Effector memory CD8-positive, alpha-beta T cell (primary cell): ENCODE measurements at places on chromosomes 1 and 21.

DNA sequence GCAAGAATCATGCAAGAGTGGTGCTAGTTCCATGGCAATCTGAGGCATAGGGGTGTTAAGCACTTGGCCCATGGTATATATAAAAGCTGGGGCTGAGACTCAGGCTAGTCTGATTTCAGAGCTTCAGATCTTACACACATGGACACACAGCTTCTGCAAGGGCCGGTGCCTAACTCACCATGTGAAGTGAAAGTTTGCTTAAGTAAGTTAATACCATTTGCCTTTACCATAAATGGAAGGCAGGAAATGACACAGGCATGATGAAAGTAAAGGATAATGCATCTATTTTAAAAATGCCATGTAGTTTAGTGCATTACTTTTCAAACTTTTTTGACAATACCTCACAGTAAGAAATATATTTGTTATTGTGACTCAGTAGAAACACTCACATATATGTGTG lies 122.6 kb downstream of the KCNJ6 start:
- DNase-seq: no peak

DNA sequence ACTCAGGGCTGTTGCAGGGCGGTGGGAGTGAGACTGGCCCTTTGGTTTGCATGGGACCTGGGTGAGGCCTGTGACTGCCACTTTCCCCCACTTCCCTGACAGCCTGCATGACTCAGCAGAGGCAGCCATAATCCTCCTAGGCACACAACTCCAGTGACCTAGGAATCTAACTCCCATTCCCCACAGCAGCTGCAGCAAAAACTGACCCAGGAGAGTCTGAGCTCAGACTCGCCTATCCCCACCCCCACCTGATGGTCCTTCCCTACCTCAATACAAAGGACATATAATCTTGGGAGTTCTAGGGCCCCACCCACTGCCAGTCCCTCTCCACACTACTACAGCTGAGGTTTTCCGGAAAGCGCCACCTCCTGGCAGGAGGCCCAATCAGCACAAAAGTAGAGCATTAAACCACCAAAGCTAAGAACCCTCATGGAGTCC lies 26.7 kb downstream of the NDC1 start:
- DNase-seq: no peak

- peak; percentile 4 for DNase-seq
Measured at GRCh38 chr1:37475380-37476086, 1.2 kb downstream of the ZC3H12A start.

GRCh38 chr1:155168456-155169210 lies 4.5 kb downstream of the KRTCAP2 start:
- DNase-seq: no peak

DNA sequence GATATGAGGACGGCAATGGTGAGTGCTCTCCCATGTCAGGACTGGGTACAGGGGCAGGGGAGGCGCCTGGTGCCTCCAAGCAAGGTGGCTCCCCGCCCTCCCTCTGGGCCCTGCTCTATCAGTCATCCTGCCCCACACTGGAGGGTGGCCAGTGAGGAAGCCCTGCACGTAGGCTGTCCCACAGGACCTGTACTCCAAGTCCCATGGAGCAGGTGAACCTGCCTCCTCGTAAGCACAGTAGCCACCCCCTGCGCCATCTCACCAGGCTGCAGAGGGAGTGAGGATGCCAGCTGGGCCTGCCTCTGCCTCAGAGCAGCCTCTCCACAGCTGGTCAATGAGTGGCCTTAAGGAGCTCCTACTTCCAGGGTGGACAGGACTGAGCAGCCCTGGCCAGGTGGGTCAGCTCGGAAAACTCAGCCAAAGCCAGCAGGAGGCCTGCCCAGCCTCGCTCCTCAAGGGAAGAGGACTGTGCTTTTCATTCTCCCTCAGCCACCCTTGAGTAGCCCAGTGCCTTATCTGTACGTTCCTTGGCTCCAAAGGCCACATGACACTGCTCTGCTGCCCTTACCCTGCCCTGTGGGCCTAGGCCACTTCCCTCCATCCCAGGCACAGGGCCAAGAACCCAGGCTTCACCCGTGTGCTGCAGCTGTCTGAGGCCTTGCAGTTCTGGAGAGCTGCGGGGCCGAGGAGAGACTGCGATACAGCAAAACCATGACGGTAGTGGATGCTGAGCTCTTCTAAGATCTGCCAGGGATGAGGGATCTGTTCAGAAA lies 39.6 kb downstream of the SLC45A1 start:
- no peak for DNase-seq

- DNase-seq: no peak
Measured at GRCh38 chr1:19698181-19698580, 33.5 kb downstream of the HTR6 start.

DNA sequence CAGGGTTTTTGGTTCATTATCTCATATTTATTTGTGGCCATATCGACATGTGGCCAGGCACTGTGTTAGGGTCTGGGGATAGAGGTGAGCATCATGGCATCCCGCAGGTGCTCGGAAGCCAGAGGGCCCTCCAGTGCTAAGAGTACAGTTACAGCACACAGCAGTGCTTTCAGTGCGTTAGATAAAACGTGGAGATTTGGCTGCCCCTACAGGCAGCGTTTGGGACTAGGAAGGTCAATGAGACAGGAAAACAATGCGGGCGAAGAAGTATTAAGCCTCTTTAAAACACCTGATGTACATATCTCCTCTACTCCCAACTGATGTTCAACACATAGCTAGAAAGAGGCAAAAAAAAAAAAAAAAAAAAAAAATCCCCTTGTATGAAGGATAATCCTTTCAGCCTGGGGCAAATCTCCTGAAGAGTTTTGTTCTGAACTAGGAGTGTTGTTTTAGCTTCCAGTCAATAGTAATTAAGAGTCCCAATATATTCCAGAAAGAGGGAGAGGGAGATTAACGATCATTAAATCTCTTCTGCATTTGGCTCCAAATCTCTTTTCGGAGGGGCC lies 80.1 kb downstream of the CAPZB start:
- no peak for DNase-seq

GRCh38 chr21:32322103-32322502 lies 23.4 kb downstream of the MRAP start:
- DNase-seq: no peak

DNA sequence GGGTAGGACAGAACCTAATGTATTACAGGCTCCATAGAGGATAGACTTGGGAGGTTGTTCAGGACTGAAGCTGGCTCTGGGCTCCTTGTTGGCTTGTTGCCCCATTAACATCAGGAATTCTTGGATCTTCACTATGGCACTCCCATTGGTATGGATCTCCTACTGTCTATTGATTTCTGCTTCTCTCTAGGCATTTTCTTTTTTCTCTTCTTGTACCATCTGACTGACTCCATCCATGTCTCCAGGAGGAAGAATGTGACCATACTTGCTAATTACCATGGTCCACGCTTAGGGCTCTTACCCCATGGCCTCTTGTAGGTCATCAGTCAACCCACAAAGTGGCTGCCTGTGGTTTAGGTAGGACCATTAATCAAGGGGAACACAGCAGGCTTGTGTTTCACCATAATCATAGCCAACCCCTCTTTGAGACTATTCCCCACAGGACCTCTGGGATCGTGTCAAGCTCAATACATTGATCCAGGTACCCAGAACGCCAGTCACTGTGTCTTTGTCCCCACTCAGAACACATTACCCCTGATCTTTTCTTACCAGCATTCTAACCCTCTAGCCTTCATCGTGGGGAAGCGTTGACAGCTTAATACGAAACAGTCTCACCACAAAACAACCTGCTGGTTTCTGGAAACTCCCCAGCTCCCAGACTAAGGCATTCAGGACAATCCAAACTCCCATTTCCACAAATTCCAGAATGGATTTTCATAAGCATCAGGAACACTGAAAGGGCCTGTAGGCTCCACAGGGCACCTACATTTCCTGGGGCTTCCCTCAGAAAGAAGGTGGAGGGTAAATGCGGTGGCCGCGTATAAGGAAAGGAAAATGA lies 97.1 kb downstream of the ETS2 start:
- DNase-seq: no peak

GRCh38 chr1:226982451-226983177 lies 42.5 kb downstream of the COQ8A start:
- DNase-seq: no peak

DNA sequence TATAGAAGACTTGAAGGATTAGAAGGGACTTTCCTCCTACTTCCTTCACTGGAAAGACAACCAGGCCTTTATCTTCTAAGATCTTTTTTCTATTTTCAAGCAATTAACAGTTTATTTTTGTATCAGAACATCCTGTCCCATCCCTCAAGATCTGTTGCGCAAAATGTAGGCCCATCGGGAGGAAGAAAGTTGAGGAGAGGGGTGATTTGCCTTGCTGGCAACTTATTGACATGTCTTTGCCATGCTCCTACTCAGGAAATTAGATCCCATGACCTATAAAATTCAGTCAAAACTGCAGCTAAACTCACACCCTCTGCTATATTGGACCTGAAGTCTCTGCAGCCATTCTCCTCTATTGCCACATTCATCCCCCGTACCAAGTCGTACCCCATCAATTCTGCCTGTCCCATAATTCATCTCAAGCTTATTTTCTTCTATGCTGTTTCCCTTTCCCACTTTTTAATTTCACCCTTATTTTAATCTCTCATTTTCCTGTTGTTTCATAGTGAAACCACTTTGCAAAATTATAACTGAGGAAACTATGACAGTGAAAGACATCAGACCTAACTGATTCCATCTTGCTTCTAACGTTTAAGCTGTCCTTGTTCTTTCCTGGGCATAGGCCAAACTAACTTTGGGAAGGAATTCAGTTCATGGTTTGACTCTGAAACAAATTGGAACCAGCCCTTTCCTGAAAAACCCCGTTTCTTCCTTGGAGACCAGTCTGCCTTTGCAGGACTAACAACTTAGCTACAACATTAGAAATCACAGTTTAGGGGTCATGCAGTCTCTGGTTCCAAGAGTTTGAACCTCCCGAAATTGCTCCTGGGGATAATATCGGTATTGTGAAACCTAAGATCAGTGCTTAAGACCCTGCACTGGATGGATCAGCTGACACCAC lies 195.7 kb upstream of the PTBP2 start:
- DNase-seq: no peak

DNA sequence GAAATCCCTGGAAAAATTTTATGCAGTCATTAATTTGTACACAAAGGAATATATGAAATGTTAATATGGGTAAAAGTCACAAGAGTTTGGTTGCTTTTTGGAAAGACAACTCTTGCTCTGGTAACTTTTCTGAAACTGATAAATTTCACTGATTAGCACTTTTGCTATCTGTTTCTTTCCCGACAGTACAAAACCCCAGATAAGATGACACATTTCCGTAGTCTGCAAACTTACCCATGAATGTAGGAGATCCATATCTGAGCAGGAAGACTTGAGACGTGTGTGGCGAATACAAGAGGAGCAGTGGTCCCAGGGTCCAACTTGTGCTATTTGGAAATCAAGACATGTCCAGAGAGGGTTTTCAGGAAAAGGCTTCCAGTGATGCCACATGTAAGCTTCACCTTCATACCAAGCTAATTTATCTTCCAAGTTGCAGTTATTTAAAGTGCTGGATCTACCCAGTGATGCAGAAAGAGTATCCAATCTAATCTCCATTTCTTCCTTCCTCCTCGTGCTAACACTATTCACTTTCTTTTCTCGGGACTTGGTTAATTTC lies 35.9 kb upstream of the SAMSN1 start:
- DNase-seq: no peak

DNA sequence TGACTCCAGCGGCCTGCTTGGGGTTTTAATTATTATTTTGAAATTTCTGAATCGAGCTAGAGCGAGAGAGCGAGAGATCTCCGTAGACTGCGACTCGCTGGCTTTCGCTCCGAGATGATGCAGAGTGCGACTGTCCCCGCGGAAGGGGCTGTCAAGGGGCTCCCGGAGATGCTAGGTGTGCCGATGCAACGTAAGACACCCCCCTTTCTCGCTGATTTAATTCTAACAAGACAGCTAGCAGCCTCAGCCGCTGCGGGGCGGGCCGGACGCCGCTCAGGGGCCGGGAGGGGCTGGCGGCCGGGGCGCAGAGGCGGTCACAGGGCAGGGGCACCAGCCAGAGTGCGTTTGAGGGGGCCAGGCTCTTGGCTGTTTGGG lies 339 bp downstream of the LHX4 start:
- DNase-seq: no peak

DNA sequence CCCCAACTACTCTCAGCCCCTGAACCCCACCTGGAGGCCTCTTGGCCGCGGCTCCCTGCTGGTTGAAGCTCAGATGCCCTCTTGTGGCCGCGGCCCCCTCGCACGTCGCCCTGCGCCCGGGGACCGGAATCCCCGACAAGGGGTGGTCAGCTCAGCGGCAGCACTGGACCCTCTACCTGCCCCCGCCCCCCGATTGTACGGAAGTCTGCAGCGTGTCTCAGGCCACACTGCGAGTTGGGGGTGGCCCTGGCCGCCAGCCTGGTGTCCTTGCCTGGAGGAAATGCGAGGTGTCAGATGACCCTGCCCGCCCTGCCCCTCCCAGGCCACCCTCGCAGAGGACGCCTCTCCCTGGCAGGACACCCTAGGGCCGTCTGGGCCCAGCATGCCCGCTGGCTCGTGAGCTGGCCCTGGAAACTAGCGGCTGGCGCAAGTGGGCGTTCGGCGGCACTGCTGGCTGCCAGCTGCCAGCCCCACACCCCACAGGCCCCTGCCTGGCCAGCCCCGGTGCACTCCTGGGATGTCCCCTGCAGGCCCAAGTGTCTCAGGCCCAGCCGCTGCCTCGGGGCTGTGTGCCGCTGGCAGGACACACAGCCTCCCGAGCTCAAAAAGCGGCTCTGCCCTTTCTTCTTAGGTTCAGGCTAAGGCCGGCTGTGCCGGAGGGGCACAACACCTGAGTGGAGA lies 60.8 kb downstream of the EDN2 start:
- no peak for DNase-seq

DNA sequence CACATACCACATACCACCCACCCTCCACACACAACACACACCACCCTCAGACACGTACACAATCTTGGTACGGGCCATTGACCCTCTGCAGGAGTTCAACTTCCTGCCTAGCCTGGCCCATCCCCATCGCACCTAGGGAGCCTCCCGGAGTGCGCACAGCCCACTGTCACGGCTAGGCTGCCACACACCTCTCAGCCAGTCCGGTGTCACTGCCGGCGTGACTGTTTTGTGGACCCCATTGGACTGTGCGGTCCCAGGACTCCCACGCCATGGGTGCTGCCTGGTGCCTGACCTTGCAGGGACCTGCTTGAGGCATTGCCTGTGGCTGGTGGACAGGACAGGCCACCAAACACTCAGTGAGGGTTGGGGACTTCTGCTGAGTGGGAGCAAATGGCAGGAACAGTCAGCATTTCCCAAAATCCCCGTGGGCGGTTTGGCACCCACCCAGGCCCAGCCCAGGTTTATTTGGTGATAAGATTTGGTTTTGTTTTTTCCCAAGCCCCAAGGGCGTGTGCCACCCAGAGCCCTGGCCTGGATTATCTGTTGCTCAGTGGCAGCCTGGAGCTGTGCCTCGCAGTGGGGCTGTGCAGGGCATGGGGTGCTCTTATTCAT lies 27.7 kb downstream of the RAB7B start:
- no peak for DNase-seq

DNA sequence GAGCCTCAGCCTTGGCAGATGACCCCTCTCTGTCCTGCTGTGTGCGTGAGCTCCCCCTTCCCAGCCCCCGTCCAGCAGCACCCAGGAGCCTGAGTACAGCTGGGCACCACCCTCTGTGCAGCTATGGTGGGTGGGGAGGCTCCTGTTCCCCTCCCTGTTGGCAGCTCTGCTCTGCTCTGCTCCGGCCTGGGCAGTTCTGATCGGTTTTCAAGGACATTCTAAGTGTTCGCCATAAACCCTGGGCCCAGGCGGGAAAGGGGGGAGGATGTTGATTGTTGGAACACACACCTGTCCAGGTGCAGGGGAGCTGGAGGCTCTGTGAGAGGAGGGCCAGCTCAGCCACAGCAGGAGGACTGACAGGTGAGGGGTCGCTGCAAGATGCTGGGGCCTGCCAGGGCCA lies at the start of gene CLCNKB:
CLCNKB (plus strand) TSS at position 262 of the 400 bp plus-strand sequence. CDS start 711 bp downstream, outside the sequence.
- DNase-seq: no peak
